Endodermal cell (in vitro differentiated cells): ENCODE measurements at places on chromosomes 4 and X. TPM values are rescaled to one million over a fixed set of nuclear protein-coding genes. Genes with fewer than 3 reads are reported as not detected.

Gene MAMLD1
- 0.45 and 0.68 TPM in 2 replicates for total RNA-seq

Gene NSUN7
- total RNA-seq: 18.2 to 29.6 TPM (median 26.7 TPM) in 3 replicates

Gene MID1IP1
- total RNA-seq: 125 and 131 TPM in 2 replicates

Gene ARMCX4
- total RNA-seq: 12.4 to 15.5 TPM (median 14.0 TPM) in 3 replicates

DNA sequence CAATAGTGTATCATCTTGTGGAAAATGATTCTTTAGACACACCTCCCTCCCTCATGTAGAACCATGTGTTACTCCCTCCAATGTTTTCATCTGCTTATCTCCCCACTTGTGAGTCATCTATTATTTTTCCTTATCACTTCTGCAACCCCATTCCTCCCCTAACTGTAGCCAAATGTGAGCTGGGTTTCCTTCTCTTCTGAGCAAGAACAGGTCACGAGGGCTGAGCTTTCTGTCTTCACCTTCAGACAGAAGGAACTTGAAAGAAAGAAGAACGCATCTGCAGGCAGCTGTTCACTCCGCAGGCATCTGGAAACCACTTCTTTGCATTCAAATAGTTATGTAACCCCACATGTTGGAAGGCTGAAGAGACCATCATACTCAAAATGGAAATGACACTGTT lies 1.8 kb downstream of the PPP1R2C start:
- H3K27ac ChIP-seq: no peak overlapping the region
- H3K4me3 ChIP-seq: no peak overlapping the region
- H3K36me3 ChIP-seq: no peaks in the 10 kb centered on the region
- DNase-seq: no peak
- no peaks in the 10 kb centered on the region for H3K4me1 ChIP-seq
- no peaks in the 10 kb centered on the region for H3K27me3 ChIP-seq
